NCI-H2081 treated with DMSO at 0.1 percent for 48 hours (cell line): ENCODE measurements at places on chromosomes 6 and 20.

- no peak for DNase-seq
Measured at GRCh38 chr6:29679962-29680361, 990 bp downstream of the ZFP57 start.

DNA sequence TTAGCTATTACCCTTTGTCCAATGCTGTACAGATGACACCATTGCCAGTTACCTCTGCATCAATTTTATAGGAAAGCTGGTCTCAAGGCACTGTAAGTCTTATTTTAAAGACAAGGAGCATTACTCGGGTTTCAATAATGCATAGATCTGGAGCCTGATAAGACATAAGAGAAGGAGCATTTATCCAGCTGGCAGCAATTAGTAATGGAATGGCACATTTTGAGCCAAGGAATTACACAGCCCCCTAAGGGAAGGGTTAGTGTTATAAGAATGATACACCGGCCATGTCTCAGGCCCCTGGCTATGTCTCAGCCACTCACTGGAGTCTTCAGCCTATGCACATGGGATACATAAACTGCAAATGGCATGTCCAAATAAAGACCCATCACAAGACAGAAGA is 23.1 kb upstream of the TMEM242 start:
- no peak for DNase-seq

DNA sequence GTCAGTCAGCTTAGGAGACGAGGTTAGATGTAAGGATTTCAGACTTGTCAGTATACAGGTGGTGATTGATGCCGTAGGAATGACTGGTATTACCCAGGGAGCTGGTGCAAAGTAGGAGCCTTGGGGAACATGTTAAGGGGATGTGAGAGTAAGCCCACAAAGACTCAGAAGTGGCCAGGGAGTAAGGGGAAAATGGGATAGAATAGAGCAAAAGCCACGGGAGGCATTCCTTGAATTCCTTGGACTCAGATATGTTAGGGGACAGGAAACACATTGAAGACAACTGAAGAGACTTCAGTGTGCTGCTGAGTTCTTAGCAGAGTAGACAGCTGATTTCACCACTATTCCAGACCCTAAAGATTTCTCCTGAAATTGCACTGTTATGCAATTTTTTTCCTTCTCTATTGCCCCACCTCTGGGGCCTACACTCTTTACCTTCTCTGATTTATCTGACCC is 1.2 kb upstream of the ACAT2 start:
- no peak for DNase-seq

DNA sequence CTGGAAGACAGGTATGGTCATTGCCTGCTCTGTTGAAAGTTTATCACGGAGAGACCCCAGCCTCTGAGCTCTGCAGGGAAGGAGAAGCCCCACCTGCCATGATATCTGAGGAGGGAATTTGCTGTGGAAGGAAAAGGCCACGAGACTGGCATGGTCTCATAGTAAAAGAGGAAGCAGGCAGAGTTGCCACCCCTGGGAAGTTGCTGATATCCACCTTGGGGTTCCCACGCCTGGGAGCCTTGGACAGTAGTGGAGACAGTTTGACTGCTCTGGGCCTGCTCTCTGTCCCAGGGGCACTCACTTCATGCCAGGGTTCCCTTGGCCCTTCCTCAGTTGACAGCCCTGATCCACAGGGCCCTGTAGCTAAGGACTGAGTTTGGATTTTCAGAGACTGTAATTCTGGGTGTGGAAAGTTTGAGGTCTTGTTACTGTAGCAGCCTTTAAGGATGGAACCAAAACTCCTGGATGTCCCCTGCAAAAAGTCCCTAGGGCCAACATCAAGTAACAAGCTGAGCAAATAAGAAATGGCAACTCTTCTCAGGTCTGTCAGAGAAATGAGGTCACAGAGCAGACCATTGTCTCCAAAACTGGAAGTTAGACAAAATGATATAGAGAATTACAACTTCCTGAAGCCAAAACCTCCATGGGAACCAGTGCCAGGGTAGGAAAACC is 6.9 kb upstream of the SIRPB1 start:
- no peak for DNase-seq

DNA sequence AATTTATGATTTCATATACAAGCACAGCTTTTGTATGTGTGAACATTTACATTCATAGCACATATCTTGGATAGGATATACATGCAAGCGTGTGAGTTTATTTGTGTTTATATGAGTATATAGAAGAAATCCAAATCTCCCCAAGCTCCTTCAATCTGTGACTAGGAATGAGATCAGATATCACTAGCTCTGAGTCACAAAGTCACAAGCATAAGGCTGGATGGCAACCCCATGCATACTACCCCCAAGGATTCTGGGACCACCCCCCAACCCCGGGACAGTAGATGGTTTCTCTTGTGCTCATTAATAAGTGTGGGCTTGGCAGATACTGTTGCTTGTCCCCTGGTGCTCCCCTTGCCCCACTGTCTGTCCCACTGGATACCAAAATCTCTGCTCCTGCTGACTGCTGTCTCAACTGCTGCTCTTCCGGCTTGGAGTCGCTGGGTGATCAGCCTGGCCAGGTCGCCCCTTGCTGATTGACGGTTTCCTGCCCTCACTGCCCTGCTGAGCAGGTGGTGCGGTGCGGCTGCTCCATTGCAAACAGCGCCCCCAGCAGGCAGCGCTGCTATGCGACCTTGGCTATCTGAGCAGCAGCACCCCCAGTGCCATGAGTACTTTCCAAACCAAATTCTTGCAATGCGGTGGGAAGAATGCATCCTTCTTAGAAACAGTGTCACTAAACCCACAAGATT is 279.4 kb downstream of the CD83 start:
- DNase-seq = no peak

DNA sequence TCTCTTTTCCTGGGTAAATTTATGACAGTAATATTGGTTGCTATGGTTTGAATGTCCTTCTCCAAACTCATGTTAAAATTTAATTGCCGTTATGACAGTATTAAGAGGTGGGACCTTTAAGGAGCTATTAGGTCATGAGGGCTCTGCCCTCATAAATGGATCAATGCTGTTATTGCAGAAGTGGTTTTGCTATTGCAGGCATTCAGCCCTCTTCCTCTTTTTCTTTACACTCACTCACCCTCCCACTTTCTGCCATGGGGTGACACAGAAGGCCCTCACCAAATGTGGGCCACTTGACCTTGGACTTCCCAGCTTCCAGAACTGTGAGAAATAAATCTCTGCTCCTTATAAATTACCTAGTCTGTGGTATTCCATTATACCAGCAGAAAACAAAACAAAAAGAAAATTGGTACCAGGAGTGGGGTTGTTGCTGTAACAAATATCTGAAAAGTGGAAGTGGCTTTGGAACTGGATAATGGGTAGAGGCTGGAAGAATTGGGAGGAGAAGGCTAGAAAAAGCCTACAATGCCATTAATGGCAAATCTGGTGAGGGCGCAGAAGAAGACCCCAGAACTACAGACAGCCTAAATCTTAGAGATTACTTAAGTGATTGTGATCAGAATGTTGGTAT is 24.8 kb upstream of the IGF2R start:
- DNase-seq = no peak

DNA sequence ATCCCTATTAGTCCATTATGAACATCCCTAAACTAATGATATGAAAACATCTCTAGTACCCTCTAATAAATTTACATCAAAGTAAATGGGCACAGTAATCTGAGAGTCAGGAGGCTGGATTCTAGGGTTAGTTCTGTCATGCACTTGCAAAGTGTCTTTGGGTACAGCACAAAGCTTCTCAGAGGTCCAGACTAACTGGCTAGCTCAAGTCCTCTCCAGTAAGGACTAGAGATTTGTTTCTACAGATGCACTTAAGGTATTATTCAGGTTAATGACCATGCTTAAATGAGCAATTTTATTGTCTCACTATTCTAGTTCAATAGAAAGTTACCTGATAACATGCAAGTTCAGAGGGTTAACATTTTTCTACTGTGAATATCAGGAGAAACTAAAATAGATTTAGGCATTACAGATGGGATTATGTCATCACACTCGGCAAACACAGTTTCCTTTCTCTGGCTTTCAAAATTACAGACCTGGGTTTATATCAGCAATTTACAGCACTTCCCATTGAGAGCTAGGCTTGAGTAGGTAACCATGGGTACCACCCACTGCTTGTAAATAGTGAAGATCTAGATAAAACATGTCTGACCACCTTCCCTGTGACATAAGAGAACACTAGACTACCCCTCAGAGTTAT is 402.9 kb upstream of the RUNX2 start:
- peak; percentile 89 for DNase-seq

GRCh38 chr20:61251529-61252393 is at the start of gene CDH4:
Gene CDH4 (plus strand): TSS chr20:61252261.
- no peak for DNase-seq

GRCh38 chr20:32603046-32603726 is 18.1 kb upstream of the NOL4L start:
- DNase-seq = no peak

DNA sequence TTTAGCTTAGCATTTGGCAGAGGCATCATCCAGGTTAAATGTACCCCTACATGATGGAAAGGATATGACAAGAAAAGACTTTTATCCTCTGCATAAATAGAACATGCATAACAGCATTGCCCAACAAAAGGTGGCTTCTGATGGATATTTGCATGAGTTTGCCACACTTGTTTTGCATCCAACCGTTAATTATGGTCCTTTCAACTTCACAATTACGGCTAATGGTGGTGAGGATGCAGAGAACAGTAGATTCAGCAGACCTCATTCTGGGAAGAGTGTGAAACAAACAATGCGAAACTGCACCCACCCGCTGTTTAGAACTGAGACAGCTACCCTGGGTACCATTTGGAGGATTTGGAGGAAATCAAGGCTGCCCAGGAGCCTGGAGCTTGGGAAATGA is 690.9 kb upstream of the CHD6 start:
- no peak for DNase-seq

DNA sequence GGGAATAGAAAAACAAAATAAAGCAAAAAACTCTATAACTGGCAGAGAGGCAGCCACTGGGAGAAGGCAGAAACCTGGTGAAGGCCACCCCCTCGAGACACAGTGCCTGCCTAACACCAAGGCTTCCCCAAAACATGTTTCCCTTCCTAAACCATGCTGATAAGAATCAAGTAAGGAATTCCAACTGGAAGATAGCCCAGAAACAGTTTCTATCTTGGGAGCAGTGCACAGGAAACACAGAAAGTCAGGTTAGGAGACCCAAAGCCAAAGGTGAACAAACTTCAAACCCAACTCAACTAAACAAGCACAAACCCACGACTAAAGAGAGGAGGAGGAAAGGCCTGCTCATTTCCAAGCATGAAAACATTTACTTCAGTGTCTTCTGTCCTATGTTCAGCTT is 433.7 kb upstream of the RGS17 start:
- no peak for DNase-seq

GRCh38 chr20:33518071-33518470 is 28.2 kb downstream of the CBFA2T2 start:
- DNase-seq = no peak

DNA sequence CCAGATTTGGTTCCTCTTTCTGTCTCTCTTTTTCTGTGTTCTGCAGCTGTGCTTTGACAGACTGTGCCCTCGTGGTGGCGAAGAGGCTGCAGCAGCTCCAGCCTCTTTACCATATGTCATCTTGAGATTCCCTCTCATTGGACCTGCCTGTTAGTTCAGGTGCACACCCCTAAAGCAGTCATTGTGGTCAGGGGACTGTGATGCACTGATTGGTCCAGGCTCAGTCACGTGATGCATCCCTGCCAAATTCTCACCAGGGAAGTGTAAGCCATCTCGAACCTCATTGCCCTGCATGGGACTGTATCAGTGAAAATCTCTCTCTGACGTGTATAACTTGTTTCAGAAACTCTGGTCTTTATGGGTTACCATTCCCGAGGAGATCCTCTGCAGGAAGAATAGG is 160.3 kb downstream of the EYA2 start:
- DNase-seq = no peak

DNA sequence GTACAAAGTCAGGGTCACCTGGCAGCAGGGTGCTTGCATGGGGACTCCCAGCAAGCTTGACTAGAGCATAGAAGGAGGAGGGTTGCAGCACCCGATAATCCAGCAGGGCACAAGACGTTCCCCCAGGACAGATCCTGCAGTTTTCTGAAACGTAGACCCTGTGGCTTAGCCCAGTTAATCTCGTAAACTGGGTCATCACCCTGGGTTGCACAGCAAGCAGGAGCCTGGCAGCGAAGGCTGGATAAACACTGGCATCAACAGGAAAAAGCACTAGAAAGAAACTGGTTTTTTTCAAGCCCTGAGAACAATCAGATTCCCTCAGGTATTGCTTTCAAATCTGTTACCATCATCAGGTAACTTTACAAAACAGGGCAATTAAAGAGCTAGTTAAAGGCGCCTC is 92.6 kb downstream of the PDE7B start:
- DNase-seq = no peak

GRCh38 chr6:34518669-34519365 is 37.3 kb downstream of the SPDEF start:
- no peak for DNase-seq

GRCh38 chr6:16136091-16136490 is 7.2 kb downstream of the MYLIP start:
- DNase-seq = no peak

DNA sequence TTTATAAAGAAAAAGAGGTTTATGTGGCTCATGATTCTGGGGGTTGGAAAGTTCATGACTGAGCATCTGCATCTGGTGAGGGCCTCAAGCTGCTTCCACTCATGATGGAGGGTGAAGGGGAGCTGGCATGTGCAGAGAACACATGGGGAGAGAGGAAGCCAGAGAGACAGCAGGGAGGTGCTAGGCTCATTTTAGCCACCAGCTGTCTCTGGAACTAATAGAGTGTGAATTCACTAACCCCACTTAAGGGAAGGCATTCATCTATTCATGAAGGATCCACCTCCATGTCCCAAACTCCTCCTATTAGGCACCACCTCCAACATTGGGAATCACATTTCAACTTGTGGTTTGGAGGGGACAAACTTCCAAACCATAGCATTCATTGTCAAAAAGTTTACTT is 137.3 kb upstream of the PMEPA1 start:
- no peak for DNase-seq

- DNase-seq = no peak
Measured at GRCh38 chr20:19867074-19867473, 109.0 kb downstream of the RIN2 start.

GRCh38 chr20:14055127-14055742 is 59.9 kb downstream of the MACROD2 start:
- DNase-seq = peak; percentile 65

GRCh38 chr6:169230322-169230665 is 23.4 kb downstream of the THBS2 start:
- DNase-seq = no peak

- DNase-seq = no peak
Measured at GRCh38 chr6:84877515-84878210, 113.3 kb upstream of the TBX18 start.

GRCh38 chr6:25835442-25836283 is 3.8 kb upstream of the SLC17A1 start:
- no peak for DNase-seq

DNA sequence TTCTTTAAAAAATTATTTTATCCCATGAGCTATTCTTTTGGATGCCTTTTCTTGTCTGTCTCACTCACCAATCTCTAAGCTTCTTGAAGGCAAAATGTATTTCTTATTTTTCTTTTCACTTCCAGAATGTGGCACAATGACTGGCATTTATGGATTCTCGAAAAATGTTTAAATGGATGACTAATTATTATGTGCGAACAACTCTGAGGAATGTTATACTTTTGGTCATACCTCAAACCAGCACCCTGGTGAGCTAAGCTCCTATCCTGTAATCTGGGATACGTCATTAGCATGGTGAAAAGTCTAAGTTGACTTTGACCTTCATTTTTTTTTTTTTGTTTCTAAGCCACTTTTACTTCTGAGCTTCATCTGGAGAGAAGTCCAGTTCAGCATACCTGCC is 214.0 kb upstream of the CEP162 start:
- DNase-seq = no peak

GRCh38 chr20:18705910-18706309 is 107.7 kb upstream of the SCP2D1 start:
- no peak for DNase-seq
